ENCODE measurements at places on chromosomes 7 and 10.

DNA sequence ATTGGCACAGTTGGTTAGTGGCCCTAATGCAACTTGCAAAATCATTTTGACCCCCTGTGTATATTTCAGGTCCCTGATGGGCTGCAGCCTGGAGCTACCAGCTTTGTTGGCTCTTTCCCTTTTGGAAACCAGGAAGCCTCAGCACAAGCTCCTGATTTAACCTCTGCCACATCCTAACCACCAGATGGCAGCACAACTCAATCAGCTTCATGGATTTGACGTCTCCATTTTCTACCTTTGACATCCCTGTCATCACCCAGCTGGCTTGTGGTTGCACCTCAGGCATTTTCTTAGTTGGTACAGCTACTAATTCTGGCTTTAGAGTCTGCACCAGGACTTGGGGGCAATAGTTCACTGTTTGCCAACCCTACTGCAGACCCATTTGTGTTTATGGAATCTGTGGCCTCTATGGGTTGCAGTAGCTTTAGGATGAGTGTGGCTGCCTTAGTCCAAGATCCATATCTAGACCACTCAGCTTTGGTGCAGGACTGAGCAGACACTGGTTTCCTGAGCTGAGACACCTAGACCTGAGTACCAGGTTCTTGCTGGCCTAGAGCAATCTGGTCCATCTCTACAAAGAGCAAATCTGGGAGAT, 456.2 kb downstream of the REEP3 start:
- peak; percentile 47 for DNase-seq

GRCh38 chr10:56561336-56561735, 200.3 kb upstream of the ZWINT start:
- DNase-seq = no peak

DNA sequence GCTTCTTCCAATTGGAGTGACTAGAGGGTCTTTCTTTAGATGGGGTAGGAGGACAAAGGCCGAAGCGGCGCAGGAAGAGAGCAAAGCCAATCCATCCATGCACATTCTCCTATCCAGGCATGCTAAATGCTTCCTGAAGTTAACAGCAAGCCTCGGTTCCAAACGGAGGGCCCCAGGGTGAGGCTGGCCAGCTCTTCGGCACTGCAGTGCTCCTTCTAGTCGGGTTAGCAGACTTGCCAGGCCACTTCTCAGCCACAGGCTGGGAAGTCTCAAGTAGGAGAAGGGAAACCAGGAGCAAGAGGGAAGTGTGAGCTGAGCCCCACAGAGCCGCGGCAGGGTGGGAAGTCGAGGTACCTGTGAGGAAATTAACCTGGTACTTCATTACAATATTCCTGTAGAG, 253.8 kb upstream of the INHBA start:
- no peak for DNase-seq

DNA sequence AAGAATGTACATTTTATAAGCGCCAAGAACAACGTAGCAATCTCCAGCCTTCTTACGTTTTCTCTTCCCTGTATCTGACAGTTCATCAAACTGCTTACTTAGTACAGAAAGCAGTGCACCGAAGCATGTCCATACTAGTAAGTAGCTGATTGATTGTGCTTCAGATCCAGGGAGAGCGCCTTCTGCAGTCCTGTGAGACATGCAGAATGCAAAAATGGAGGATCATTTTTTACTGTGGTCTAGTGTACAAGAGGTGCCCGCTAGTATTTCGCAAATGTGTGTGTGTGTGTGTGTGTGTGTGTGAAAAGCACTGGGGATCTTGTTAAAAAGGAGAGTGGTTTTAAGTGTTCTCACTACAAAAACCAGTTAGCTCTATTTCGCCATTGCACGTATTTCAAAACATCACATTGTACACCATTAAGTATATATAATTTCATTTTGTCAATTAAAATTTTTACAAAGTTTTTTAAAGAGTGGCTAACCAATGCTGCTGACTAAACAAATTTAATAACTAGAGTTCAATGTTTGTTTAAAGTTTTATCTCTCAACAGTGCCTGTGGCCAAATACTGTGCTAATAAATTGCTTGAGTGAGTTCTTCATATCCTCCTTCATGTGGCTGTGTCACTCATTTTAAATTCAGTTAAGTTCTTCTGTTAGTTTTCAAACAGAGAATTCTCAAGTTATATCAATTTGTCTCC, 99.6 kb downstream of the ZMYND11 start:
- DNase-seq = no peak

DNA sequence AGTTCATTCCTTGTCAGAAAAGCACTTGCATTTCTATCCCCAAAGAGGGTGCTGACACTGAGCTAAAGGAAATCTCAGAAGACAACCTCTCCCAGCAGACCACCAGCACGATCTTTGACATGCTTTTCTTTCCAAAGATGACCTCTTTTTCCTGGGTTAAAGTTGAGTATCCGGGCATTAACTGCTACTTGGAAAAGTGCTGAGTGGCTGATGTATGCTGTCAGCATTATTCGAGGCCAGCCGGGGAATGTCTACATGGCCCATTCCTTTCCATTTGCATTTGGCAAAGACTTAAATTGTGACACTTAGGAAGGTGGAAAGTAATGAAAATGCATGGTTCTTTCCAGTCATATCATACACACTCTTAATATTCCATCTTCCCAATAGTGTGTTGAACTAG, 90.6 kb upstream of the SKAP2 start:
- no peak for DNase-seq

GRCh38 chr10:6140141-6140841, 51.5 kb downstream of the RBM17 start:
- no peak for DNase-seq

DNA sequence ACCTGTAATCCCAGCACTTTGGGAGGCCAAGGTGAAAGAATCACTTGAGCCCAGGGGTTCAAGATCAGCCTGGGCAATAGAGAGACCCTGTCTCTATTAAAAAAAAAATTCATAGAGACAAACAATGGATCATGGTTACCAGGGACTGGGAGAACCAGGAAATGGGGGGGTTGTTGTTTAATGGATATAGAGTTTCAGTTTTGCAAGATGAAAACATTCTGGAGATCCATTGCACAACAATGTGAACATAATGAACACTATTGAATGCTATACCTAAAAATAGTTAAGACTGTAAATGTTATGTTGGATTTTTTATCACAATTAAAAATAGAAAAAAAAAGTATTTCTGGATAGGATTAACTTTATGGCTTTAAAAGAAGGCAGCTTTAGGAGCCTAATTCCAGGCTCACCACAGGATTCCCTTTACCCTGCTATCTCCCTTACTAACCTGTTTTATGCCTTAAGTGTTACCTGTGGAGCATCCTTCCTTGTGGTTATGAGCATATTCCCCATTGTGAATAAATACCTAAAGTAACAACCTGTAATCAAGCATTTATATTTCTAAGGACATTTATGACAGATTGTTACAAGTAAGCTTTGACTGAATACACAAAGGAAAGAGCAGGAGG, 45.1 kb upstream of the SGCE start:
- DNase-seq = no peak

- DNase-seq = no peak
Observed at GRCh38 chr7:945147-945555, 9.3 kb downstream of the ADAP1 start.

DNA sequence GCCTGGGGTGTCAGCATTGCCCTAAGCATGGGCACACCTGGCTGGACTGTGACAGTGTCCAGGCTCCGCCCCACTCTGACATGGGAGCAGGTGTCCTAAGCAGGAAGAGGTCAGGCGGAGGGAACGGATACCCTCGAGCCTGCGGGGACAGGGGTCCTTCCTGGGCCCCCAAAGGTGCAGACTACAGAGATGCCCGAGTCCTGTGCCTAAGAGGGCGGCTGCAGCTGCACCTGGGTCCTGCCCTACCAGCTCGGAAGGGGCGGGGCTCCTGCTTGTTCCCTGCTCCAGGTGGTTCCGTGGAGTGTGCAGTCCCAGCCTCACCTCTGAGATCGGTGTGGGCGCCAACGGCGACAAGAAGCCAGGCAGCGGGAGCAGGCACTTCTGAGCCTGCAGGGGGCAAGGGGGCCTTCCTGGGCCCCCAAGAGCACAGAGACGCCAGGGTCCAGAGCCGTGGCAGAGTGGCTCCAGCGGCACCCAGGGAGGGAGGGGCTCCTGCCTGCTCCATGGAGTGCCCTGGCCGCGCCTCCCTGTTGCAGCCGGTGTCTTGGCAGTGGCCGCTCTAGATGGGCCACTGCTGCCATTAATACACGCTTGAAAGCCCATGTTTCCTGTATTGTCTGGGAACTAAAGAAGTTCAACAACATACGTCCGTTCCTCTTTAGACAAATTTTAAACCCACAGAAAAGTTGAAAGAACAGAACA, 64.5 kb upstream of the CACNA2D1 start:
- DNase-seq = no peak

GRCh38 chr7:157271991-157272324, 64.8 kb upstream of the DNAJB6 start:
- DNase-seq = peak; percentile 87

- peak; percentile 53 for DNase-seq
Observed at GRCh38 chr10:22805304-22805703, 90.9 kb upstream of the PIP4K2A start.

GRCh38 chr10:89346405-89347254, 18.8 kb downstream of the IFIT3 start:
- no peak for DNase-seq
